ENCODE measurements at places on chromosomes 5 and 9.

DNA sequence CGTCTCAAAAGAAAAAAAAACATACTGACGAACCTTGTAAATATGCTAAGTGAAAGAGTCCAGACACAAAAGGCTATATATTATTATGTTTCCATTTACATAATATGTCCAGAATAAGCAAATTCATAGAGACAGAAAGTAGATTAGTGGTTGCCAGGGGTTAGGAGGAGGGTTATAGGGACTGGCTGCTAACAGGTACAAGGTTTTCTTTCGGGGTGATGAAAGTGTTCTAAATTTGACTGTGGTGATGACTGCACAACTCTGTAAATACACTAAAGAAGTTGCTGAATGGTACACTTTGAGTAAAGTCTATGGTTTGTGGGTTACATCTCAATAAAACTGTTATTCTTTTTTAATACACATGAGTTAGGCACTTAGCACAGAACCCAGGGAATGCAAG, 98.8 kb downstream of the MYO10 start:
- no peak for DNase-seq

DNA sequence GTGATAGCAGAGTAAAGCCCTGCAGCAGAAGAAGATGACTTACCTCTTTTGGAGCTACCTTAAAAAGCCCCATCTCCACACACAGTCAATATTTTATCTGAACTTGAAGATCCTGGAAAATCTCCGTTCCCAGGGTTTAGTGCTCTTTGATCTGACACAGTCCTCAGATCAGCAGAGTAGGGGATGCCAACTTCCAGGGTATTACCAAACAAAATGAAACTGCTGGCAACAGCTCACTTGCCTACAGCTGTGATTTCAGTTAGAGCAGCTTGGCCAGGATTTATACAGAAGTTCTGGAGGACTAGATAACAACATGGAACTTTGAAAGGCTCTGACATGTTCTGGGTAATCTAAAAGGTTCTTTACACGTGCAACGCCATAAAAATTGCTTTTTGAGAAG, 1537.8 kb upstream of the ACO1 start:
- no peak for DNase-seq

GRCh38 chr5:150777685-150778084, 872 bp upstream of the SMIM3 start:
- no peak for DNase-seq

DNA sequence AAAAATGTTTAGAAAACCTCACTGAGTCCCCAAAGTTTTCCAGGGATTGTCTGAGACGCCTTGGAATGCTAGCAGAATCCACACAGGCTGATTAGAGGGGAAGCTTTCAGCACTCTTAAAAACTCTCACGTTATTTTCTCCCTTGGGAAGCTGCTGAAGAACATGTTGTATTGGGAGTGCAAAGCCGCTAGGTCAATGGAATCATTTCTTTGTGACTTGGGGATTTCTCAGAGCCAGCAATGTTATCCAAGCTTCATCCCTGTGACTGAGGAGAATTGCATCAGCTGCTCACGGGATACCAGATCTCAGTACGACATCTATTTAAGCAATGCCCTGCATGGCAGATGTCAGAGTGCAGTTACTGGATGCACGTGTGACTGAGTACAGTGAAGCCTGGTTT, 426.4 kb upstream of the MPDZ start:
- no peak for DNase-seq

DNA sequence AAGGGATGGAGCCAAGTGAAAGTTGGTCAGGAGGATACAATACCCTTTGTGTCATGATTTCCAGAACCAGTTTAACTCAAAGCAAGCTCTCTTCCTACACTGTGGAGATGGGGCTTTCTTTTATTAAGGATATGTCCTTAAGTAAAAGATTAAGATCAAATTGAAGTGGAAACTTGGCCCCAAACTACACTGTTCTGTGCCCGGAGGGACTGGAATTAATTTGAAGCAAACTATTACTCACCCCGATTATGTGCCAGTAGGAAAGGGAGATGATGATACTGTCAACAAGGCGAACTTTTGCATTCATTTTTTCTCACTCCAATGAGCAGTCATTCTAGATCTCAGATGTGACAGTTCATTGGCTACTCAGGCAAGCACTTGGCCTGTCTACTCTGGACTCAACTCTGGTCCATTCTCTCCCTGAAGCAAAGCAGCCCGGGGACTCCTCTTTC, 186.7 kb downstream of the NTRK2 start:
- DNase-seq = no peak

DNA sequence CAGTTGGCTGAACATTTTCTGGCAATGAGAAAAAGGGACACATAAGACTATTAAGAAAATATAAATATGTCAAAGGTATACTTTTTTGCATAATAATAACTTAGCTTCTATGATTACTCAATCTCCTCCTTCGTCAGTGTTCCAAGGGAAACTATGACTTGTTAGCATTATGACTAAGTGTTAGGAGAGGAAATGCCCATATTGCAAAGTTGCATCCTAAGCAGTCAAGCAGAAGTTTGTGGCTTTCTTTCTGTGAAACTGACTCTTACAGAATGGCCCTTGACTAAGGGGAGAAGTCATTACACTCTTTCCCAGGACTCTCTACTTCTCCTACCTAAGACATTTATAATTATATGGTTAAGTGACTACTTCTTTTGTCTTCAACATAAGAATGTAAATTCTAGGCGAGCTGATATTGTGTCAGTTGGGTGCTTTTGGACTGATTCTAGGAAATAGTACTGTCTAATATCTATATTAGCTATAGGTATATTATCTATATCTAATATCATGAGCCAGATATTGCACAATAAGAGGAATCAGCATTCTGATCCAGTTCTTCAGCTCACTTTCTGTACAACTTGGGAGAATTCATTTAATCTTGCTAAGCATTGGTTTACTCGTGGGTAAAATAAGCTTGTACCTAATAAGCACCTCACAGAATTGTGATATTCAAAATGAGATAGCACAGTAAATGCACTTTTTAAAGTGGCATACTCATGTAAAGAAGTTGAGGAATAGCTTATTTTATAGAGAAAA, 16.4 kb upstream of the SPINK6 start:
- no peak for DNase-seq
